ENCODE measurements at places on chromosomes 6 and 20.

- peak; percentile 98 for DNase-seq
Observed at GRCh38 chr6:19804205-19805128, 32.7 kb upstream of the ID4 start.

- DNase-seq, result no peak
Observed at GRCh38 chr6:106092279-106092678, 6.1 kb downstream of the PRDM1 start.

DNA sequence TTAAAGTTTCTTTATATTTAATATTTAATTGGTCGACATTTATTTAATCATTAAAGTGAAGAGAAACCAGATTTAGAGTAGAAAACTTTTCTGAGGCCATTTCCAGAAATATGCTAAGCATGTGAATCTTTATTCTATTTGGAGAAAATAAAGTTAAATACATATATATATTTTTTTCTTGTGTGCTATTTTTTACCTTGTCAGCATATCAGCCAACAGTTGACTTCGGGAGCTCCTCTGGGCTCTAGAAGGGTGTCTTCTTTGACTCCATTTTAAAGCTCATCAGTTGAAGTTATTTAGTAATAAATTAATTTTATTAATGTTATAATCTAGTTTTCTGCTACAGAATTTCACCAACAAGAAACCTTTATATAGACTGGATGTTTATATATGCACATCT, 73.1 kb downstream of the SH3BGRL2 start:
- no peak for DNase-seq

GRCh38 chr6:139567095-139567494, 192.6 kb upstream of the CITED2 start:
- DNase-seq, result no peak

GRCh38 chr20:22729180-22729579, 144.8 kb upstream of the FOXA2 start:
- no peak for DNase-seq

- no peak for DNase-seq
Observed at GRCh38 chr20:19808498-19808897, 50.4 kb downstream of the RIN2 start.

GRCh38 chr6:33390767-33391277, 801 bp upstream of the KIFC1 start:
- no peak for DNase-seq

GRCh38 chr20:22946596-22946995, 88.5 kb upstream of the SSTR4 start:
- DNase-seq, result no peak

GRCh38 chr6:29886701-29887100, 55.6 kb upstream of the HLA-A start:
- no peak for DNase-seq

DNA sequence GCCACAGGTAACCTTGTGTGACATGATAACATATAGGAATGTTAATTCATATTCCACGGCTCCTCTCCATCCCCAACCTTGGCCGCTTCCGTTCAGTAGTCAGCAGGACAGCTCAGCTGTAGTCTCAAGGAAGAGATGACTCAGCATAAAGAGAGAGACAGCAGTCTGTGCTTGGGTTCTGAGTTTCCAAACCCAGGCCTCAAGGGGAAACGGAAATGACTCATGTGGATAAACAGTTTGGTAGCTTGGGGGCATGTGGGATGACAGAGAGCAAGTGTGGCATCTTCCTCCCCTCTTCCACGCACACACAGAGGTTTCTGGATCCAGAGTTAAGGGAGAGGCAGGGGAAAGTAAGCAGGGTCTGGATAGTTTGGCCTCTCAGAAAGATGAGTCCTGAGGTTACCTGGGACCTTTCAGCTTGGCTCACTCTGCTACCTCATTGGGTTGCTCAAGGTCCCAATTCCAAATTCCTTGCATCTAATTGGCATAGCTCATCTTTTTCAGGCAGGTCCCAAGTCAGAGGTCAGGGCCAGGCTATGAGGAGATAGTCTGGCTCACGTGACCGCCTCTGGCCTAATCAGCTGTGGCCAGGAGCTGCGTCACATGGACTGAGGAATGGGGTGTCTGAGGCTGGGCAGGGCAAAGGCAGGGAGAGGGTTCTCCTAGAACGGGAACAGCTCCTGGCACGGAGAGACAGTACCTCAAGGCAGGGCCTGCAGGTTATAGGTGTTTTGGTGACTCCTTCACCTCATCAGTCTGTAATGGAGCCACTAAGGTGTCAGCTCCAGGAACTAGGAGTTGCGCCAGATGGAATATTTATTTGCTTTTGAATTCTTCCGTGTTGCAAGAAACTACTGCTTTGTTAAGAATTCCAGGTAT, 36.5 kb upstream of the MLN start:
- DNase-seq, result peak; percentile 59

DNA sequence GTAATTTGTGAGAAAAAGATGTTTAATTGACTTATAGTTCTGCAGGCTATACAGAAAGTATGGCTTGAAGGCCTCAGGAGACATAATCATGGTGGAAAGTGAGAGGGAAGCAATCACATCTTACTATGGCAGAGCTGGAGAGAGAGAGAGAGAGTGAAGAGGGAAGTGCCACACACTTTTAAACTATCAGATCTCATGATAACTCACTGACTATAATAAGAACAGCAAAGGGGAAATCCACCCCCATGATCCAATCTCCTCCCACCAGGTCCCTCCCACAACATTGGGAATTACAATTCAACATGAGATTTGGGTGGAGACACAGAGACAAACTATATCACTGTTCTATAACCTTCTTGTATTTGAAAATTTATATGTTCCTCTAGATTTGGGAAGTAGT, 117.2 kb upstream of the BMP5 start:
- no peak for DNase-seq

DNA sequence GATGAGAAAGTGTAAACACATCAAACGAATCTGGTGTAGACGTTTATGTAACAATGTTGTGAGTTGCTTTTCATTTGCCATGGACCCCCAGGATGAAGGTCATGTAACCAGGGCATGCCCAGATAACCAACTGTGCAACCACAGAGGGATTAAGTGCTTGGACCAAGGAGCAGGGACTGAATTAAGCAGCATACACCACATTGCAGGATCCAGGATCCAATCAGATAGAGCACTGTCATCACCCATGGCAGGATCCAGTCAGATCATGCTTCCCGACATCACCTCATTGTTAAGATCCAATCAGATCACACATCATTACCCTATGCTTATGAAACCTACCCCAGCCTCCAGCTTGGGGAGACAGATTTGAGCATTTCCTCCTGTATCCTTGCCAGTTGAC, 74.3 kb upstream of the RCAN2 start:
- DNase-seq, result no peak

- DNase-seq, result peak; percentile 89
Observed at GRCh38 chr20:59751075-59751711, 146.9 kb downstream of the PHACTR3 start.

- no peak for DNase-seq
Observed at GRCh38 chr20:62227977-62228958, 8.2 kb upstream of the HRH3 start.

GRCh38 chr6:134555672-134556071, 237.8 kb upstream of the SGK1 start:
- no peak for DNase-seq

GRCh38 chr6:12265296-12265695, 24.9 kb upstream of the EDN1 start:
- DNase-seq, result no peak

DNA sequence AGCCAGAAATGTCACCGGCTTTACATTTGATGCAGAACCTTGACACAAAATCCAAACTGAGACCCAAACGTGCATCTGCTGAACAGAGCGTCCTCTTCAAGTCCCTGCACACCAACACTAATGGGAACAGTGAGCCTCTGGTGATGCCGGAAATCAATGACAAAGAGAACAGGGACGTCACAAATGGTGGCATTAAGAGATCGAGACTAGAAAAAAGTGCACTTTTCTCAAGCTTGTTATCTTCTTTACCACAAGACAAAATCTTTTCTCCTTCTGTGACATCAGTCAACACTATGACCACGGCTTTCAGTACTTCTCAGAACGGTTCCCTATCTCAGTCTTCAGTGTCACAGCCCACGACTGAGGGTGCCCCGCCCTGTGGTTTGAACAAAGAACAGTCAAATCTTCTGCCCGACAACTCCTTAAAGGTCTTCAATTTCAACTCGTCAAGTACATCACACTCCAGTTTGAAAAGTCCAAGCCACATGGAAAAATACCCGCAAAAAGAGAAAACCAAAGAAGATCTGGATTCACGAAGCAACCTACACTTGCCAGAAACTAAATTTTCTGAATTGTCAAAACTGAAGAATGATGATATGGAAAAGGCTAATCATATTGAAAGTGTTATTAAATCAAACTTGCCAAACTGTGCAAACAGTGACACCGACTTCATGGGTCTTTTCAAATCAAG, 108.4 kb downstream of the RTN4IP1 start:
- no peak for DNase-seq

DNA sequence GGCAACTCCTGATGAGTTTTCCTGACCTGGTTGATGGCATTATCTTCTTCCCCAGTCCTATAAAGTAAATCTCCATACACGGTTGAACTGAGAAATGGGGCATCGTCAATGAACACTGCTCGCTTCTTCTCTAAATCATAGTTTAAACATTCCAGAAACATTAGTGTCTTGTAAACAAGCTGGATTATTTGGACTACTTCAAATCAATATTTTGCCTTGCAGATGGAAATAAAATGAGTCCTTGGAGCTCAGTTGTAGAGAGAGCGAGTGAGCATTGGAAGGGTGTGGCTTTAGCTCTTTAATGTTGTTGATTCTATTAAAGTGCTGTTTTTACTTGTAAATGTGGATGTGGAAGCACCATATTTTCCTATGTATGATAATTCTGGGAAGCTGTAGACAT, 18.4 kb downstream of the C6orf89 start:
- no peak for DNase-seq

DNA sequence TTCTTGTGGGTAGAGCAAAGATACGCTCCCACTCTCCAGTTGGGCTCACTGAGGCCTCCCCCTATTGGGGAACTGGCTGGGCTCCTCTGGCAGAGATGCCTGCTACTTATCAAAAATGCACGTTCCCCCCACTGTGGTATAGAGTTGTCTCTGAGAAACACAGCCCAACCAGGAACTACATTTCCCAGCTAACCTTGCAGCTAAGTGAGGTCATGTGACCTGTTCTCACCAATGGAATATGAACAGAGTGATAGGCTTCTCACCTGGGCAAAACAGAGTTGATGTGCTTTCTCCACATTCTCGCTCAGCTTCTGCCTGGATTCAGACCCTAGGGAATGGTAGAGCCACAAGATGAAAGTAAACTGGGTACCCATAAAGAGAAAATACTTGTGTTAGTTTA, 49.1 kb upstream of the PTPRT start:
- no peak for DNase-seq

Measured in femur (tissue), 1 donor.